GM23248 (cell line): ENCODE measurements at places on chromosomes 7 and 10. TPM values are rescaled to one million over a fixed set of nuclear protein-coding genes. Genes with fewer than 3 reads are reported as not detected.

MCU gene
- total RNA-seq, result 29.5 and 57.7 TPM in 2 replicates

UNC5B gene
- total RNA-seq, result 6.4 and 6.5 TPM in 2 replicates

GRCh38 chr7:99791021-99791420, 7.0 kb upstream of the CYP3A4 start:
- H3K4me1 ChIP-seq, result peaks cover 29% of the 10 kb centered on the region
- H3K27me3 ChIP-seq, result peaks cover 4% of the 10 kb centered on the region; the same call in 1 of the 2 replicates
- DNase-seq, result peak; percentile 61
- H3K27ac ChIP-seq, result no peak overlapping the region
- H3K4me3 ChIP-seq, result no peak overlapping the region

OR9A2 gene
- not detected in 2 replicates for total RNA-seq

DNA sequence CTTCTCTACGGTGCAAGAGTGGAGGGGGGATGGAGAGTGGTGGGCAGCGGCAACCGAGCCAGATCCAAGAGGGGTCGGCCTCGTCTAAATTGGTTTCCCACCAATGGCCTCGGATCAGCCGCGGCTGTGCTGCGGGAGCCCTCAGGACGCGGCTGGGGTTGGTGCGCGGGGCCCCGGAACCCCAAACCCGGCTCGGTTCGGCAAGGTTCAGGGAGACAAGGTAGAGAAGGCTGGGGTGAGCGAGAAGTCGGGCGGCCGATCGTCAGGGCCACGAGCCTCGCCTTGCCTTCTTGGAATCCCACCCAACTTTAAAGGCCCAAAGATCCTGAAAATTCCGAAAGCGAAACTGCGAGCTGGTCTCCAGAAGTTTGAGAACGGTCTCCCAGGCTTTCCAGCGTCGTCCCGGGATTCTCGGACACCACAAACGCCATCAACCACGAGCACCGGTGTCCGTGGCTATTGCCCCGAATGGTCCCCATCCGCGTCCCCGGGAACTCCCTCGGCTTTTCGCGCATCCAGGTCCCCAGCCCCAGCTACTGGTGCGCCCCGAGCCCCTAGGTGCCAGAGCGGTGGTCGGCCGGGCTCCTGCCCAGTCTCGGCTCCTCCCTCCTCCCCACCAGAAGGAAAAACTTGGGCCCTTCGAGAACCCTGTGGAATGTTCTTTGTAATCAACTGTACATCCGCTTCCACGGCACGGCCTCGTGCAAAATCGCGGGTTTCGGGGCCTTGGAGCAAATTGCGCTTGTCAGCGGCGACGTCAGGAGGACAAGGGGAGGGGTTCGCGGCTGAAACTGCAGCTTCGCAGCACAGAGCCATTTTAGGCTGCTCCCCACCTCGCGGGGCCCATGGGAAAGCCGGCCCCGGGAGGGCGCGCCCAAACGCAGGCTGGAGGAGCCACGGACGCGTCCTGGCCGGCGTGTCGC, 3.2 kb downstream of the SFMBT2 start:
- peak overlapping the region; percentile 89 for H3K4me3 ChIP-seq
- H3K27me3 ChIP-seq, result peaks cover 31% of the 10 kb centered on the region
- H3K36me3 ChIP-seq, result no peaks in the 10 kb centered on the region
- peak; percentile 36 for DNase-seq
- H3K4me1 ChIP-seq, result no peaks in the 10 kb centered on the region

DNA sequence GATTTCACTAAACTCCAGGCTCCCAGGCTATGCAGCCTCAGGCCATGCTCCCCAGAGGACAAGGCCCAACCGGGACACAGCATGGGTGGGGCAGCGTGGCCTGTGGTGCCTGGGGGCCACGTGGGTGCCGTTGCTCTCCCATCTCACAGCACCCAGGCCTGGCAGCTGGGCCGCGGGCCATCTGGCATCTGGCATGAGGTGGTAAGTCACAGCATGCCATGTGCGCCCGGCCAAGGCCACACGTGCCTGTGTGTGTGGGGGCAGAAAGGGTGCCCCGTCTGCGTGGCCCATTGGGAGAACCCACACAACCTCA, 204.1 kb downstream of the EBF3 start:
- H3K4me3 ChIP-seq, result no peak overlapping the region
- 0 out of 2 replicates have a peak, but pooled peaks cover 4% of the 10 kb centered on the region for H3K4me1 ChIP-seq
- H3K36me3 ChIP-seq, result no peaks in the 10 kb centered on the region
- no peak overlapping the region for H3K27ac ChIP-seq
- DNase-seq, result no peak
- no peaks in the 10 kb centered on the region for H3K27me3 ChIP-seq

DNA sequence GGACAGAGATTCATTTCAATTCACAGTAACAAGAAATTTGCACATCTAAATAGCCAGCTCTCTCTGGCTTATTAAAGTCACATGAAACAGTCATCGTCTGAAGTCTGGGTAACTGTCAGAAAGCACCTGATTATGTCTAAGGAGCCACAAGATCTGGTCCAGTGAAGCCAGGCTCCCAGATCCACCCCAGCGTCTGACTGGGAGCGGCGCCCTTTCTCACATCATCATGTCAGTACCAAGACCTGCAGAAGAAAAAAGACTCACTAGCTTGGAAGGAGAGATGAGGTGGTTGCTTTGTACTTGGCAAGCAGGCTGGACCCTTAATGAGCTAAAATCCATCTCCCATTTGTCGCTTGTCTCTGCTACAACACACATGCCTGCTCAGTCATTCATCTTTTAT, 58.4 kb downstream of the VOPP1 start:
- H3K36me3 ChIP-seq, result no peaks in the 10 kb centered on the region
- no peak overlapping the region for H3K4me3 ChIP-seq
- DNase-seq, result no peak
- H3K27ac ChIP-seq, result no peak overlapping the region
- peaks cover 12% of the 10 kb centered on the region for H3K4me1 ChIP-seq

DNA sequence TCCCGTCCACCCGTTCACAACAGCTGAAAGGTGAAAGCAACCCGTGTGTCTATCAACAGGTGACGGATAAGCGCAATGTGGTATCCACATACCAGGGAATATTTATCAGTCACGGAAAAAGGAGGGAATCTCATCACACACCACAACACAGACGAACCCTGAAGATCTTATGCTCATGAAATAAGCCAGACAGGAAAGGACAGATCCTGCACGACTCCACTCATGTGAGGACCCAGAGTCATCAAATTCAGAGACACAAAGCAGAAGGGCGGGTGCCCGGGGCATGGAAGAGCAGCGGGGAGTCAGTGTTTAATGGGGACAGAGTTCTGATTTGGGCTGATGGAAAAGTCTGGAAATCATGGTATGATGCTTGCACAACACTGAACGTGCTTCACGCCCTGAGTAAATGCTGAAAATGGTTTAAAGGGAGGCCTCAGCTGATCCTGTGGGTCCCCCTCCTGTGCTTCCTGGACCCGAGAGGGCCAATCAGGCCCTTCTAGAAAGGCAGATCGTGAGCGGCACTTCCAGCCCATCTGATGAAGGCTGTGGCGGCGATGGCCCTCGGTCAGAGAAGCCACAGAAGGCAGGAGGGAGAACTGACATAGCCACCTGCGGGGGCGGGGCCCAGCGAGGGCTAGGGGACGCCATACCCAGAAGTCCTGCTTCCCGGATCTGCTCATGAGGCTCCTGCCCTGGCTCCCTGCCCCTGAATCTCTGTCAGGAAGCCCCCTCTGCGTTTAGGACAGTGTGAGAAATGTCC, 19.1 kb downstream of the WDR86 start:
- no peak for DNase-seq
- no peaks in the 10 kb centered on the region for H3K36me3 ChIP-seq
- H3K27me3 ChIP-seq, result no peaks in the 10 kb centered on the region; the same call in 1 of the 2 replicates
- no peak overlapping the region for H3K27ac ChIP-seq
- H3K4me3 ChIP-seq, result no peak overlapping the region
